ENCODE measurements at places on chromosomes 16 and 17. TPM values are rescaled to one million over a fixed set of nuclear protein-coding genes. Genes with fewer than 3 reads are reported as not detected.

- no peaks in the 10 kb centered on the region for H3K4me1 ChIP-seq
- no peak overlapping the region for H3K27ac ChIP-seq
- no peaks in the 10 kb centered on the region for H3K27me3 ChIP-seq
- no peaks in the 10 kb centered on the region for H3K36me3 ChIP-seq
Observed at GRCh38 chr17:31598399-31598782, 206.9 kb downstream of the RAB11FIP4 start.

GRCh38 chr17:74117999-74118421, 85.5 kb upstream of the RPL38 start:
- H3K4me3 ChIP-seq: no peak overlapping the region
- DNase-seq: no peak
- H3K36me3 ChIP-seq: no peaks in the 10 kb centered on the region
- no peaks in the 10 kb centered on the region for H3K27me3 ChIP-seq

- H3K27me3 ChIP-seq: peaks cover 7% of the 10 kb centered on the region
- H3K4me1 ChIP-seq: peaks cover 12% of the 10 kb centered on the region
- no peak overlapping the region for H3K4me3 ChIP-seq
- H3K36me3 ChIP-seq: no peaks in the 10 kb centered on the region
Observed at GRCh38 chr16:276426-277077, 808 bp upstream of the RGS11 start.

GRCh38 chr16:4495766-4496165, 19.6 kb downstream of the HMOX2 start:
- H3K4me3 ChIP-seq: no peak overlapping the region
- H3K27me3 ChIP-seq: no peaks in the 10 kb centered on the region
- no peak overlapping the region for H3K27ac ChIP-seq
- H3K4me1 ChIP-seq: peaks cover 8% of the 10 kb centered on the region

DNA sequence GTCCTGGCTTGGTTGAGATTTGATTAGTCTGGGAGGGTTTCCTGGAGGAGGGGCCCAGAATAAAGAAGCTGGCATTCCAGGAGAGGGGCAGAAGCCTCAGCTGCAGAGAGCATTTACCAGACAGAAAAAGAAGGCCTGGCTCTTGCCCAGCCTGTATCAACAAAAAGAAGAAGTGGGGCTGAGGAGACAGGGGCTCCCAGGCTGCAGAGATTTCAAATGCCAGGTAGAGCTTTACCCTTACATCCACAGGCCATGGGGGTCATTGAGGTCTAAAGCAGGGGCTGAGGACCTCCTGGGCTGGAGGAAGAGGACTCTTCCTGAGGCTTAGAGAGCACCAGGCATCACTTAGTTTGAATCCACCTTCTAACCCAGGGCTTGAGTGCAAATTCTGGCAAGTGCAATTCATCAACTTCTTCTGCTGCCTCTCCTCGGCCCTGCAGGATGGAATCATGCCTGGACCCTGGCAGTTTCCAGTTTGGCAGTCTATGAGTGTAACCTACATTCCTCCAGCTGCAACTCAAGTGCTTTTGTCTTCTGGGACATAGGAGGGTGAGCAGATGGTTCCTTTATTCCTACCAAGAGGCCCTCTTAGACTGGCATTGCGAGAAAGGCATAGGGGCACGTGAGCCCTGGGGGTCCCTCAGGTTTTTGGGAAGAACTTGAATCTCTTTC, 15.3 kb downstream of the CA7 start:
- no peak for DNase-seq
- no peaks in the 10 kb centered on the region for H3K36me3 ChIP-seq
- H3K4me1 ChIP-seq: peaks cover 13% of the 10 kb centered on the region
- H3K27me3 ChIP-seq: no peaks in the 10 kb centered on the region

KRT40 gene
- total RNA-seq: not detected

TBC1D3I gene
- not detected for total RNA-seq

FLOT2 gene
- 62.5 TPM for total RNA-seq

ATP2C2 gene
- 26.9 TPM for total RNA-seq
